Aorta (tissue), 5 donors: ENCODE measurements at places on chromosomes 6 and 20.
A peak's percentile ranks its signal among the peaks of the same experiment; 100 is the strongest.

- DNase-seq = peak; percentile 51
These were observed 36.0 kb upstream of the IRF4 start for GRCh38 chr6:355373-356208.

- no peak for DNase-seq
These were observed 99.8 kb downstream of the NRSN1 start for GRCh38 chr6:24225838-24226237.

- DNase-seq = no peak
These were observed 183.7 kb upstream of the PMEPA1 start for GRCh38 chr20:57893366-57893999.

DNA sequence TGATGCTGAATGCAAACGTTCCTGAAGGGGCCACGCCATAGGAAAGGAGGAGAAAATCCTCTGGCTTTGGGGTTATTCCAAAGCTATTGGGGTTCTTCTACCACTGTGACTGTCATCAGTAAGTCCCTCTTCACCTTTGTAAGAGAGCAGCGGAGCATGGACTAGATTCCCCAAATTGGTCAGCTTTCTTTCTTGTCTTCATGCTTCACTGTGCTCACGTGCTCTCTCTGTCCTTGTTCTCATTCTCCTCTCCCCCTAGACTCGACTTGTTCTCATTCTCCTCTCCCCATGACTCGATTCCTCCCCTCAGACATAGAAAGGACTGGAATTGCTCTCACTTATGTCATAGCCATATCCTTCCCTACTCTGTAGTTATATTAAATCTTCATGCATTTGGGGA lies 54.8 kb upstream of the ADGRG6 start:
- DNase-seq = no peak

DNA sequence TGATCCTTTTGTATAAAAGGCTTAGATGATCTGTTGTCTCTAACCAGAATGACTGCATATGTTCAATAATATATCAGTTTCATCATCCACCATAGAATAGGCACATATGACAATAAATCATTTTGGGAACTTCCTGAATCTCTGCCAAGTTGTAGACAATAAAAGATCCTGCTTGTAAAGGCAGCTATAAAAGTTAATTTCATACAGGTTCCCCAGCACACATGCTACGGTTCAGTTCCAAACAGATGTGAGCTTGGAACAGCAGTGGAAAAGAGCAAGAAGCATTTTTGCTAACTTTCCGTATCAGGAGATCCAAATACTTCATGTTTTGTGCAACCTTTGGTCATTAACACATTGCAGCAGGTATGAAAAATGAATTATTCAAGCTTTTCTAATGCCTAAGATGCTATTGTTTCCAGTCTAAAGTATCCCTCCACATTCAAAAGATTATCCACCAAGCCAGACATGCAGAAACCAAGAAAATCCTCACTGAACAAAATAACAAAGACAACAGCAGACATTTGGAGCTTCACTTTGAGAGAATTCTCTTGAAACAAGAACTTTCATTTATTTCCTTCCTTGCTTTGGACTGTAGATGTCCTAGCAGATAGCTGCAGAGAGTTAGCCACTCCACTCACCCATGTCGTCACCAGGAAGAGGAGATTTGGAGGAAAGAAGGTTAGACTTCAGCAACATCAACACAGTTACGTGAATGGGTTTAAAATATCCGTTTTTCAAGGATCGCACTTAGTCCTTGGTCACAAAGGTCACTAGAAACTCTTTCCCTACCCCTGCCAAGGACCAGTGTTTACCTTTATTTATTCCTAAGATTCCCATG lies 453.5 kb upstream of the JARID2 start:
- no peak for DNase-seq

GRCh38 chr20:8183526-8183925 lies 51.5 kb downstream of the PLCB1 start:
- no peak for DNase-seq

GRCh38 chr20:37327748-37328147 lies 18.2 kb upstream of the SRC start:
- peak; percentile 94 for DNase-seq

DNA sequence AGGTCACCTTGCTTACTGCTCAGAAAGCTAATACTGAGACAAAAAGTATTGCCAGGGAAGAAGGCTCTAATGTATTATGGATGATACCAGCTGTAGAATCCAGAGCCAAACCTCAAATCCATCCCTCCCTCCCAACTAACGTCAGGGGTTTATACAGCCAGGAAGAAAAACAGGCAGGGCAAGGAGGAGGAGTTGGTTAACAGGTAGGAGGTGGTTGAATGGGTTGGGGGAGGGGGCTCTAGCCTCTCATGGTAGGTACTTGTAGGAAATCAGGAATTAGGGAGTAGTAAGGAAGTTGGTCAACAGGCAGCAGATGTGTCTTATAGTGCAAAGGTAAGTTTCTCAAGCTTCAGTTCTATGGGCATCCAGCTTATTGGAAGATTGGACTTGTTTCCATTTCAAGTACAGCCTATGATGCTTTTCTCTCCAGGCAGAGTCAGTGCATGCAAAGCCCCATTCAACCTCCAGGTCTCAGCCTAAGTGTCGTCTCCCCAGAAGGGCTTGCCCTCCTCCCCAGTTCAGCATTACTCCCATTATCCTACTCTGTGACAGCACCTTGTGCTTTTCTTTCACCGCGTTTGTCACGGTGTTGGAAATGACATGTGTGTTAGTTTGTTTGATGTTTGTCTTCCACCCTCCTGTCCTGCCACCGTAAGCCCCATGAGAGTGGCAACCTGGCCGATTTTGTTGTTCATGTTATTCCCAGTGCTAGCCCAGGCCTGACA lies 38.1 kb downstream of the PNLDC1 start:
- no peak for DNase-seq

DNA sequence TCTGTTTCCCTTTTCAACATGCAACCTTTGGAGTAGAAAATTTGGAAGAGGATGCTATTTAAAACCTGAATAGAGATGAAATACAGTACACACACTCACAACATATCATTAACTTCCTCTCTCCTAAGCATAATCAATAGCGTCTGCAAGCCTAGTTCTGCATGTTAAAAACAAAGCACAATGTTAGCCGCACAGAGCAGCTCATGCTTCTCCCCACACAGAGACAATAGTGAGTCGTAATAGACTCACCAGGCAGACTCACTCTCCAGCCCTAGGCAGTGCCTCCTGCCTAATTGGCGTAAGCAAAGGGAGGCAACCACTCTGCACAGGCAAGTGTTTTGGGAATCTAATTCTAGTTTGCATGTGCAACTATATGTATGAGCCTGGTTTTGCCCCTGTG lies 45.8 kb upstream of the ARID1B start:
- DNase-seq = no peak

DNA sequence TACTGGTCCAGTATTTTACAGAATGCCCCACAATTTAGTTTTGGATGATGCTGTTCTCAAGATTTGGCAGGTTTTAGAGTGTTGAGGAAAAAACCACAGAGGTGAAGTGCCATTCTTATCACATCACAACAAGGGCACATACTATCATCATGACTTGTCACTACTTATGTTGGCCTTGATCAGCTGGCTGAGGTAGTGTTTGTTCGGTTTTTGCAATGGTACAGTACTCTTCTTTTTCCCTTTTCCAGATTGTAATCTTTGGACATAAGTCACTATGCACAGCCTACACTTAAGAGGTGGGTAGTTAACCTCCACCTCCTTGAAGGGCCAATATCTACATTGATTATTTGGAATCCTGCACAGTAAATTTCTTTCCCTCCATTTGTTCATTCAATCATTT lies 8.8 kb downstream of the TENT5A start:
- no peak for DNase-seq

- DNase-seq = peak; percentile 64
These were observed 21.3 kb upstream of the RREB1 start for GRCh38 chr6:7086488-7086887.

DNA sequence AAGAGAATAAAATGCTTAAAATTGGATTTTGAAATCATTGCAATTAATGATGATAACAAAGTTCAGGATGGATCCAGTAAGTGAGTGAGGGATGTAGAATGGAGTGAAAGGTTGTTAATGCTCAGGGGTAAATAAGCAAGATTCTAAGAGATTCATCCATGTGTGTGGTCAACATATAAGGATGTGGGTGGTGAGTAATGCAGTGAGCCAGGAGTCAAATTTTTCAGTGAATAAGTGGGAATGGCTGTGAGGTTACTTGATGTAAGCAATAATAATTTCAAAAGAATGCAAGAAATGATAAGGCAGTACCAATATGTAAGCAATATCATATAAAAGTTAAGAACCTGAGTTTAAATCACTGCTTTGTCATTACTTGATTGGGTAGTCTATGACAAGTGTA lies 207.5 kb upstream of the ADGRB3 start:
- DNase-seq = no peak
